Stimulated activated CD8-positive, alpha-beta memory T cell treated with anti-CD3 and anti-CD28 coated beads, Interleukin-15, amount 100 ng/mL, for 4 hours (primary cell): ENCODE measurements at places on chromosomes 6 and 20.

GRCh38 chr6:27177485-27178406 is 69.8 kb upstream of the PRSS16 start:
- peak; percentile 37 for DNase-seq

- DNase-seq: no peak
Observed at GRCh38 chr20:35120012-35120701, 27.0 kb downstream of the EDEM2 start.

DNA sequence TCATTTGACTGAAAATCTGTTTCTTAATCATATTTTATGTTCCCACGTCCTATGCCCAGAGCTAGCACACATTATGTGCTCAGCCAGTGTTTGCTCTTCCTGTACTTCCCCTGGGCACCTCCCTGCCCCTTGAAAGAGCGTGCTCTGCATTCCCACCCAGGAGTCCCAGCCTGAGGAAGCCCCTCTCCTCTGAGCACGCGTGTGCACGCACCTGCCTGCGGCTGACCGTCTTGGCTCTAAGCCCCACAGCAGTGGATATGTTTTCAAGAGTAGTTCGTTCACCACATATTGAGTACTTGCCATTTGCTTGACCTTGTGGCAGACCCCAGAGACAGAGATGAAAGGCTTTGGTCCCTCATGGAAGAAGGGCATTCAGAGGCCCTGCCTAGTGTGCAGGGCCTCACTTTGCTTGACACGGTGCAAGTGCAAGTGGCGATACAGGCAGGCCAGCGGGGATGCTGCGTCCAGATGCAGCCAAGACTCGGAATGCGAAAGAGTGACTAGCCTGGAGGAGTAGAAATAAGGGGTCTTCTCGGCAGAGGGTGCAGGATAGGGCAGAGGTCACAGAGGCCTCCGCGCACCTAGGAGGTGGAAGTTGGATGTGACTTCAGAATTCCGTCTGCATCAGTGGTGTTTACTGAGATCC is 14.1 kb downstream of the SYNDIG1 start:
- DNase-seq: no peak

GRCh38 chr6:67219346-67219745 is 1415.7 kb upstream of the ADGRB3 start:
- no peak for DNase-seq

DNA sequence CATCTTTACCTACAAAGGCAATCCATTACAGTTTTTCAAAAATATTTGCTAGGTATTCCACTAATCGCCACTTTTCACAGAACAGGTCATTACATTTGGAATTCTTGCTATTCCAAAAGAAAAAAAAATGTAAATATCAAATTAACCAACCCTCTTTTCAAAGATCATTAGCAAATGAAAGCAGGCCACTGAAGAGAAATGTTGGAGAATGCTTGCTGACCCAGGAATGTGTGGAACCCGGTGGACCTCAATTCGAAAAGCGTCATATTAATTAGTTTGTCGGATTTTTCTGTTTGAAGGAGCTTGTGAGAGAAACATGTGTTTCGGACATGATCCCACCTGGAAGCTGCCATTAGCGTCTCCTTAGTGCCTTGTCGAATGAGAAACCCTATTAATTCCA is 27.9 kb upstream of the SERPINB9 start:
- DNase-seq: no peak

DNA sequence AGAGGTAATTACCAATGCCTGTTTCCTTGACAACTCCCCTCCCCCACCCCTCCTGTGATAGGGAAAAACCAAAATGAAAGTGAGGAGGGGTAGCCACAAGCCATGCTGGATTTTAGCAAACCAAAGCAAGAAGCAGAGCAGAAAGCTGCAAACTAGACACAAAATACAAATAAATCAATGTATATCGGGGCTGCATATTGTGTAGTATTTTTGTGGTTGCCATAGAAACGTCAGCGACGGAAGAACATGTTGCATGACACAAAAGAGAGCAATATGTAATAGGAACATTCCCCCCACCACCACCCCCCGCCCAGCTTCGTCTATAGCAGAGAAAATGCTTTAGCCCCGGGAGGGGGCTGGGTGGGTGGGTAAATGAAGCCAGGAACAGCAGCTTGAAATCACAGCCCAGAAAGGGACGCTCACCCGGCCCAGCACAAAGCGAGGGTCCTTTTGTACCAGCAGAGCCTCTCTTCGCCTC is 548 bp downstream of the AGPAT4 start:
- DNase-seq: no peak

DNA sequence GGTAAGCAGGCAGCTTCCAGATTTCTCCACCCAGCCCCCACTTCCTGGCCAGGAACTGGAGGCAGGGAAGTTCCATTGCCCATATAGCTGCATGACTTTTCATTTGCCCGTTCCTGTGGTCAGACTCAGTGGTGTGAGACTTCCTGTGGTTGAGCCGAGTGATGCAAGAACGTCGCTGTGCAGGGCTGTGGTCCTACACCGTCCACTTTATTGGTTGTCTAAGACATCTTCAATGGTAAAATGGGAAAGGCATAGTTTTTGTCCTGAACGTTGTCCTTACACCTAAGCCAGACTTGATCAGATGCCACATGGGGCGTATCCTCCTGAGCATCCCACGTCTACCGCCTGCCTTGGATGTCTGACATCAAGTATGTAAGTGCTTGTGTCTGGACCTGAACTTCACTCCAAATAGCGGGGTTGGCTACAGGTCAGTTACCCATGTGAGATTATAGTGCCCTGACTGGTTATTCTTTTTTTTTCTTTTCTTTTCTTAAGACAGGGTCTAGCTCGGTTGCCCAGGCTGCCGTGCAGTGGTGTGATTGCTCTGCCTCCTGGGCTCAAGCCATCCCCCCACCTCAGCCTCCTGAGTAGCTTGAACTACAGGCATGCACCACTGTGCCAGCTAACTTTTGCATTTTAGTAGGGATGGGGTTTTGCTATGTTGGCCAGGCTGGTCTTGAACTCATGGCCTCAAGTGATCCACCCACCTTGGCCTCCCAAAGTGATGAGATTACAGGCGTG is 25.9 kb upstream of the GTSF1L start:
- DNase-seq: no peak
